NCI-H1930 (cell line): ENCODE measurements at places on chromosomes 2 and 18.

DNA sequence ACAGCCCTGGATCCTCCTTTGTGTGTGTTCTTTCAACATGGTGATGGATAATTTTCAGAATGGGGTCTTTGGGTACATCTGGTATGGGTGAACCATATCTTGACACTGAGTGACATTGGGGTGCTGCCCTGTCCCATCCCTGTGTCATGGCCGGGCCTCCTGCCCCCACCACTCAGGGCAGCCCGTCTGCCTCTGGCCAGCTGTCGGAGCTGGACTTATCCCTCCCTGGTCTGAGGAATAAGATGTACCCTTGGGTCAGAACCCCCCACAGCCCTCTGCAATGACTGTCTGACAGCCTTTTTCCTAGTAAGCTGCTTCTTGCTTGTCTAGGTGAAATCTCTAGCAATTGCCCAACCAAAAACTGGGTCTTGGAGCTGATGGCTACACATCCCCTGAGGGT lies 142.9 kb downstream of the SH3RF3 start:
- no peak for DNase-seq

DNA sequence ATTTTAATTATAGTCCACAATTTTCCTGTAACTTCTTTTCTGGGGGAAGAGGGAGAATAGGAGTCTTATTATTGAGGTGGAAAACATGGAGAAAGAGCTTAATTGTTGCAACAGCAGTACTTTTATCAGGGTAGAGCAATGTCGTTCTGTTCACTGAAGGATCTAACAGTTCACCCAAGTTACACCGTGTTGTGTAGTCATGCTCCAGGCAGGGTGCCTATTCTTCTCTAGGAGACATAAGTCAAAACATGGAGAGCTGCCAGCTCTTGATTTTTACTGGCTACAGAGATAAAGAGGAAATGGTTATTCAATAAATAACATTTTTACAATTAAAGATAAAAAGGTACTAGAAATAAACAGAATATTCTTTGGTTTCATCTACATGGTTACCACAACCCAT lies 594.3 kb upstream of the NETO1 start:
- no peak for DNase-seq

DNA sequence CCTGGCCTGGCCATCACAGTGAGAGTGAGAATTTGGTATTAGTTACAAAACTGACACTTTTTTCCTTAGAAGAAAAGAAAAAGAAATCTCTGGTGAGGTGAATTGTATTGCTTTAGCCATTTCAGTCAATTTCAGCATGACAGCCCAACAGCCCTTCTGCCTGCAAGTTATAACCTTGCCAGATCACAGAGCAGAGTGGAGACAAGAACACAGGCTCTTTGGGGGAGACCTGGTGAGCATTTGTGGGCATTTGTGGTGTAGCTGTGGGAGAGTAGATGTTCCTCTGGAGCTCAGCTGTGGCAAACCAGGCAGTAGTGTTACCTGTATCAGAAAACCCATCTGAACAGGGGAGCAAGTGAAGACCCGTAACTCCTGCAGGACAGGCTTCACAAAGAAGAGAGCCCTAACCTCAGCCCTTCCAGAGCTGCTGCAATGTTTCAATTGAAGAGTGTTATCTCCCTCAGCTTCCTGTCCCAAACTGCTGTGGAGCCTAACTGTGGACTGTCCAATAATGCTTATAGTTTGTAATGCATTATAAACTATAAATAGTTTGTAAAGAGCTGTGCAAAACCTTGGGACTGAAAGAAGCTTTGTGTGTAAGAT lies 22.8 kb upstream of the DLX1 start:
- DNase-seq = no peak

DNA sequence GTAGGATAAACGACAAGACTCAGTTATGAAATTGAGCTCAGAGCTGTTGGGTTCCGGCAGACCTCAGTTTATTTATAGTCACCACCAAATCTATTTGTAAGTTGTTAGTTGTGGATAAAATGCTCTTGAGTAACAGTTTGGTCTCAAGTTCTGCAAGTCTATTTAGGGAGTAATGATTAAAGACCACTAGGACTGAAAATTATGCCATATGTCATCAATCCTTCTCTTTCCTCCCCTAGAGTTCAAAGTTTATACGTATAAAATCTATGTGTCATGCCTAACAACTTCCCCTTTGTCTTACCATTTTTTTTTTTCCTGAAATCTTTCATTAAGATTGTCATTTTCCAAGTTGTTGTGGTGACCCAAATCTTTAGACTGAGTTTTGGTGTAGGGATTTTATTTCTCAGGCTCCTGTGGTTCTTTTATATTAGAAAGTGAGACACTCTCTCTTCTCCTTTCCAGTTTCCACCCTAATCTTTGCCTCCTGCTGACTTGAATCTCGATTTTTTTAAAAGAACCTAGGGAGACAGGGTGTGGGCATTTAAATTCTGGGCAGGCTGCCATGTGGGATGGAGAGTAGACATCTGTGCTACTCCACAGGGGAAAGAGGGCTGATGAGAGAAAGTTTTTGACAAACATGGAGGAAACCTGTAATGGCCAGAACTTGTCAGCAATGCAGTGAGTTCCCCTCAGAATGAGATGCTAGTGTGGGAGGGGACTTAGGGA lies 51.0 kb downstream of the LAMA3 start:
- no peak for DNase-seq

DNA sequence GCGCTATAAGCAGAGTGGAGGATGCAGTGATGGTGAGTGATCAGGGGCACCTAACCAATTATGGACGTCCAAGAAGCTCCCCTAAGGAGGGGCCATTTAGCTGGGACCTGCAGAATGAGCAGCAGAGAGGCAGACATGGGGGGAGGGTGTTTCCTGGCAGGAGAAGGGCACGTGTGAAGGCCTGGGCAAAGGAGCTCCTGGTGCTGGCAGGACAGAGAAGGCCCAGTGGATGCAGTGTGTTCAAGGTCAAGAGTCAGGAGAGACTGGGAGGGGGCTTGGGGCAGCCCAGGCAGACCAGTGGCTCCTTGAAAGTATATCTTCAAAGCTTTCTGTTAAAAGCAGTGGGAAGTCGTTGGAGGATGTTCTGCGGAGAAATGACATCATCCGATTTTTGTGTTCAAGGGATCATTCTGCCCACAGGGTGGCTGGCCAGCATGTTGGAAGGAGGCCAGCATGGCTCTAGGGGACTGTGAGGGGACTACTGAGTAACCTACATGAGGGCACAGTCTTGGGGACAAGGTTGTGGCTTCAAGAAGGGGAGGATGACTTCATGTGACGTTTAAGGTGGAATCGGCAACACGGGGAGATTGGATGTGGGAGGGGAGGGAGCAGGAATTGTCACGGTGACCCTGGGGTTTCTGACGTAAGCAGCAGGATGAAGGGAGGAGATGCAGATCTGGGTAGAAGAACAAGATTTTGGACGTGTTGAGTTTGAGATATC lies 9.0 kb upstream of the CIB4 start:
- no peak for DNase-seq

- no peak for DNase-seq
These were observed 3.6 kb downstream of the TEX51 start for GRCh38 chr2:126902152-126902835.

DNA sequence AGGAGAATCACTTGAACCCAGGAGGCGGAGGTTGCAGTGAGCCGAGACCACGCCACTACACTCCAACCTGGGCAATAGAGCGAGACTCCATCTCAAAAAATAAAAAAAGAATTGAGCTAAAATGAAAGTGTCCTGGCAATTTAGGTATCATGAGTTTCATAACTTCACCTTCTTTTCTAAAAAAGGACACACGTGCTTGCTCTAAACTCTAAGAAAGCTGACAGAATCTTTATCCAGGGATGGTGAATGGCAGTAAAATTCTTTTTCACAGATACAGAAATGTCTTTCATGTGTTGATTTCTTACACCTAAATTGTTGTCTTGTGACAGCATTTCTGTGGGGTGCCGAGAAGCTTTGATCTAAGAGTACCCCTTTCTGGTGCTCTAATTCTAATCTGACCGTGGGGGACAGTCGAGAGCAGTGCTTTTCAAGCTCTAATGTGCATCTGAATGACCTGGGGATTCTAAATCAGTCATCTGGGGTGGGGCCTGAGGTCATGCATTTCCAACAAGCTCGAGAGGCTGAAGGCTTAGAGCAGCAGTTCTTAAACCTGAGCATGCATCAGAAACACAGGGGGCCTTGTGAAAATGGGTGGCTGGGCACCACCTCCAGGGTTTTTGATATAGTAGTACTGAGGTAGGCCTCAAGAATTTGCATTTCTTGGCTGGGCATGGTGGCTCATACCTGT lies 42.1 kb upstream of the REL start:
- DNase-seq = no peak

GRCh38 chr2:121949271-121949670 lies 193.8 kb downstream of the TSN start:
- no peak for DNase-seq

DNA sequence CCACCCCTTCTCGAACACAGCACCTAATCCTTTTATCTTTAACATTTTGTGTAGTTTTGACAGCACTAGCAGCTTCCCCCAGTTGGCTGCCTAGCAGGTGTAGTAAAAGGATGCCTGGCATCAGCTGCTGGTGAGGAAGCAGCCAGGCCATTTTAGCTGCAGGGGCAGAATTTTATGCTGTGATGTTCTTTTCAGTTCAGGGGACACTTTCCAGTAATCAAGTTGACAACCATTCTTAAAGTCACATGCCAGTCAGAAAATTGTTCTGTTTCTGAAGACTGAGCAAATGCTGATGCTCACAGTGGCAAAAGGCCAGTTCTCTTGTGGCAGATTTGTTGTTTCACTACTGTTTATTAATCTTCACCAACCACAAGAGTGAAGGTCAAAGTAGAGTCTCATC lies 570.8 kb downstream of the CCDC85A start:
- DNase-seq = no peak

DNA sequence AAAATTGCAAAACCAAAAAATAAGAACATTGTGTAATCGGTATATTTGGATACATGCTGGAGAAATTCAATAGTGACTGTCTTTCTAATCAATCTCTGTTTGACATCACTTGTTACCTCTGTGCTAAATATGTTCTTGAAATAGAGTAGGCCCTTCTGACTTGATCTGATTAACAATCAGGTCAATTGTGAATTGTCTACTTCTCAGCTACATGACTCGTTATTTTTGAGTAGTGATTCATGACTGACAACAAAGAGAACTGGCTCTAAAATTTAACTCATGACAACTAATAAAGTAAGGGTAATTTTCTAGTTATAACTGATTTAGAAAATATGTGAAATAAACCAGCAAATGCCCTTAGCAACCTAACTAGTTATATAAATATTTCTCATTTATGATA lies 312.1 kb downstream of the TMX3 start:
- DNase-seq = no peak
